Fibroblast of the aortic adventitia (primary cell): ENCODE measurements at places on chromosomes 4 and X. TPM values are rescaled to one million over a fixed set of nuclear protein-coding genes. Genes with fewer than 3 reads are reported as not detected.

SOWAHD gene
- not detected in 2 replicates for total RNA-seq

- no peak for DNase-seq
These were observed 47.1 kb downstream of the ARHGAP10 start for GRCh38 chr4:147778942-147779341.

SLC49A3 gene
- total RNA-seq, result 5.6 and 11.6 TPM in 2 replicates

GRCh38 chr4:169225058-169225751 is 45.6 kb downstream of the SH3RF1 start:
- peak; percentile 99 for DNase-seq

CXCL3 gene
- 0.09 TPM in 1 of 2 replicates, not detected in the other for total RNA-seq

DNA sequence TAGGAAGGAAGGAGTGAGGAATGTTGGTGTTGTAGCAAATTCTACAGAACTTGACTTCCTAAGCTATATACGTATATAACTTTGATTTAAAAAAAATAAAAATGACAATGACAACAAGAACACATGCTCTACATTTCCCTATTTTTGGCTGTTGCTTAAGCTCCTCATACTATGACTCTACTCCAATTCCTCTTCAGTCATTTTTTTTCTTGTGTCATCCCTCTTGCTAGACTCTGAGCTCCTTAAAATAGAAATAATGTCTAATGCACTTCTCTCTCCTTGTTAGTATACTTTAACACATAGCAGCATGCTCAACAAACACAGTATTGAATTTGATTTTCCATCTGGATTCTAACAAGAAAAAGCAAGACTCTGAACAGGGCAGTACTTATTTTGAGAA is 144.0 kb downstream of the HDX start:
- no peak for DNase-seq

DNA sequence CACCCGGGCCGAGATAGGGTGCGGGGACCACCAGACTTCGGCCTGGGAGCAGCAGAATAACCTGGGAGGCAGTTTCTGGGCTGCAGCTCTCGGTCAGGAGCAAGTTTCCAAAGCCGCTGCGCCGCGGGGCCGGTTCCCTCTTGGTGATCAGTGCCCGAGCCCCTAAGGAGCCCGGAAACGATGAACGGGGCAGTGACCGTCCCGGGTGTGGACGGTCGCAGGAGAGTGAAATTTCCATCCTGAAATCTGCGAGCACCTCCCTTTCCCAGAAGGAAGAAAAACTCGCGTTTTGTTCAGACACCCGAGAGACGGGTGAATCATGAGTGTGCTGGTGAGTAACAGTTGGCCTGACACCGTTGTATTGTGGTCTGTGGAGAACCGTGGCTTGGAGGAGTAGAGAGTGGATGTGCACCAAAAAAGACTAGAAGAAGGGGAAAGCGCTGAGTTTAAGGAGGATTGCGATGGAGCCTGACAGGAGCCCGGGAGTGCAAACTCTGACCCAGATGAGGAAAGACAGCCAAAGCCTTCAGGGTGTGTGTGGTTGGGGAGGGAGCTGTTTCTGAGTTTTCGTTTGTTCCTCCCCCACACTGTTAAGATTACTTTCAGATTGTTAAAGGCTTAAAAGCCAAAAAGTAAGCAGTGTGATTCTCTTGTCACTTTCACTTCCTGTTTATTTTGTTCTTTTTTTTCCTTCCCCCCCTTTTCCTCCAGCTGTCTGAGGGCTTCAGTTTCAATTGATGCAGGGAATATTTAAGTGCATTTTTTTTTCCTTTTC is 828 bp downstream of the MCUB start:
- peak; percentile 85 for DNase-seq

DNA sequence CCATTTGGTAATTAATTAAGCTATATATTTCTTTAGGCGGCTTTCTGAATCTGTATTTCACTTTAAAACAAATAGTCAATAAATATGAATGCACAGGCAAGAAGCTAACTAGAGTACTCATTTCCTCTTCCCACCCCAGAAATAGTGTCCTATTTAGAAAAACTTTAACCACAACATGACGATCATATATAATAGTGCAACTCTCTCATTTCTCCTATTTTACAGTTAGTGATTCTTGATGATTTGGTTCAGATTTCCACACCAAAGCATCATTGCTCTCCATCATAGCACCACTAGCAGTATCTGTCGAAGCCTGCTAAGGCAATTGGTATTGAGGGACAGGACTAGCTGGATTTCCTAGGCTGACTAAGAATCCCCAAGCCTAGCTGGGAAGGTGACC is 184.0 kb upstream of the GALNTL6 start:
- DNase-seq, result no peak

- DNase-seq, result no peak
These were observed 9.8 kb upstream of the FRAS1 start for GRCh38 chr4:78047366-78047765.

DNA sequence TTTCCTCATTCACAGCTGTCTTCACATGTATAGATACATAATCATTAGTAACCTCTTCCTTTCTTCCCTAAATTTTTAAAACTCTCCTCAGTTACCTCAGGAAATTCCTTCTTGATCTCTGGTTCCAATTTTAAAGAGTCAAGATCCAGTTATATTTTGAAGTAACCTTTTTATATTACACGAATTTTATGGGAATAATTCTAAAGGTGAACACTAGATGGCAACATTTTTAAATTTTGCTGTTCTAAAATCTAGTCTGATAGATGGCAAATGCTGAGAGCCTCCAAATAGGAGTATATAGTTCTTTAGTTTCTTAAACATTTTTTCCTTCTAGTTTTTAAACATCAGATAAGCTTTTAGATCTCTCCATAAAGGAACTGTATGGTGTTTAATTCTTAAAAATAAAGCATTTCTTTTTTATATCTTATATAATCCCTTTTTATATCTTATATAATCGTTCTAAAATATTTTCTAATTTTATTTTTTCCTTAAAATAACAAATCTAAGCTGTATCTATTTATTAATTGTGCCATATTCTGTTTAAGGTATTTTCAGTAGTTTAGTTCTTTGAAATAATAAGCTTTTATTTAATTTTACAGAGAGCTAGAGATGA is 37.9 kb upstream of the PAPSS1 start:
- DNase-seq, result peak; percentile 76

GRCh38 chr4:106323119-106323518 is 6.8 kb downstream of the AIMP1 start:
- DNase-seq, result no peak

GRCh38 chr4:24978291-24979075 is 52.3 kb downstream of the LGI2 start:
- no peak for DNase-seq

DNA sequence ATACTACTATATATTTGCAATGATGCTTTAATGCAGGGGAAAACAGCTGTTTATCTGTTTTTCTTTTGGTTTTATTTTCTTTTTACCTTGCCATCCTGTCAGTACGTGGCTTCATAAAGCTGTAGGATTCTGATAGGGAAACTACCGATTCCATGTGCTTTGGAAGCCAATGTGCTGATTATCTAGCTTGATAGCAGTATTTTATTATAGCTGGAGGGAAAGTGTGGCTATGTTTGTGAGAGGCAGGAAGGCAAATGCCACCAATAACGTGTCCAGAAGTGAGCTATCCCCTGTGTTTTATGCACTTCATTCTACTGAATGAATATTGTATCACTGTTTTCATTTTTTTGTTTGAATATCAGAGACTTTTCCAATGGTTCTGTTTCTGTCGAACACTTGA is 43.7 kb downstream of the IL15 start:
- no peak for DNase-seq

- DNase-seq, result no peak
These were observed 108.3 kb downstream of the DCTD start for GRCh38 chr4:182808673-182809416.

- no peak for DNase-seq
These were observed 126.0 kb downstream of the PPP3CA start for GRCh38 chr4:101221294-101221693.

PNMA5 gene
- not detected in 2 replicates for total RNA-seq

- no peak for DNase-seq
These were observed 27.0 kb downstream of the CLCN4 start for GRCh38 chrX:10183760-10184159.

- no peak for DNase-seq
These were observed 226.4 kb downstream of the MAGEB5 start for GRCh38 chrX:26442340-26442739.

RBMXL3 gene
- total RNA-seq, result not detected in 2 replicates

BBS12 gene
- 2.0 and 5.8 TPM in 2 replicates for total RNA-seq

- DNase-seq, result no peak
These were observed 66.7 kb downstream of the GPM6A start for GRCh38 chr4:175745329-175745728.

CLTRN gene
- 0.18 TPM in 1 of 2 replicates, not detected in the other for total RNA-seq

- no peak for DNase-seq
These were observed 68.0 kb downstream of the YIPF7 start for GRCh38 chr4:44583393-44583792.

DNA sequence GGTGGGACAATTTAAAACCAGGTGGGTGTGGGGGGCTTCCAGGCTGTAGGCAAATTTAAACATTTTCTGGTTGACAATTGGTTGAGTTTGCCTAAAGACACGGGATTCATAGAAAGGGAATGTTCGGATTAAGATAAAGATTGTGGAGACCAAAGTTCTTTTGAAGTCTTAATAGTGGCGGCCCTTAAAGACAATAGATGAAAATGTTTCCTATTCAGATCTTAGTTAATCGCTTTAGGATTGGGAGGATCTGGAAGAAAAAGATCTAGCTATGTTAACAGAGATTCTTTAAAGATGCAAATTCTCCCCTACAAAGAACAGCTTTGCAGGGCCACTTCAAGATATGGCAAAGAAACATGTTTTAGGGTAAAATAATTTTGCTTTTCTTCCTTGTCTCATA is 4.8 kb downstream of the CNGA1 start:
- DNase-seq, result no peak

DNA sequence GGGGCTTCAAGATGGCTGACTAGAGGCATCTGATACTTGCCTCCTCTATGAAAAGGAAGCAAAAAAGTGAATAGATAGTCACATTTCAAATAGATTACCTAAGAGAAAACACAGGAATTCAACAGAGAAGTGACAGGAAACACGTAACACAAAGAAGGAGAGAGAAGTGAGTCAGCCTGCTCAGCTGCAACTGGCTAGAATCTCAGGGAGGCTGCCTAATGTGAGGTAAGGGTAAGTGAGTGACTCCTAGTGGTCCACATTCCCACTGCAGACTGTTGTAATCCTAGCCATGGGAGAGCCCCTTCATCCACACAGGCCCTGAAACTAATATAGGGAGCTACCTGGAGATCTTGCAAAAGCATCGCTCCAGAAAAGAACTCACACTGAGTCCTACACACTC is 179.2 kb downstream of the SLC7A11 start:
- DNase-seq, result peak; percentile 49

GRCh38 chrX:13597874-13598273 is 28.5 kb downstream of the EGFL6 start:
- peak; percentile 60 for DNase-seq

- no peak for DNase-seq
These were observed 1819.2 kb upstream of the ADGRL3 start for GRCh38 chr4:59380841-59381366.

DNA sequence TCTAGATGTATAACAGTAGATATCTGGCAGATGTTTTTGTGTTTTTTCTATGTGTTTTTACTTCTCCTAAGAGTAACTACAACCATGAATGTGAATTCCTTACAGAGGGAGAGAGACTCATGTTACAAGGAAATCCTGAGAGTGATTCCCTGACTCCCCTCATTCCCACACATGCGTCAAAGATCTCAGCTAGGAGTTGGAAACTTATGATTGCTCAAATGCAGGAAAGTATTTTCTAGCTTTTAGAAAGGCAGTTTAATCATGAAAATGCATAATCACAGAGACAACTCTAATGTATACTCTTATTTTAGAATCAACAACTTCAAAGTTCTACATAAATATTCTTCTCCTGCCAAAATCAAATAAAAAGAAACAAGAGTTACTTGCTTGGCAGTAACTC is 121.8 kb downstream of the PDE5A start:
- DNase-seq, result no peak

SPACA5 gene
- not detected in 2 replicates for total RNA-seq

DNA sequence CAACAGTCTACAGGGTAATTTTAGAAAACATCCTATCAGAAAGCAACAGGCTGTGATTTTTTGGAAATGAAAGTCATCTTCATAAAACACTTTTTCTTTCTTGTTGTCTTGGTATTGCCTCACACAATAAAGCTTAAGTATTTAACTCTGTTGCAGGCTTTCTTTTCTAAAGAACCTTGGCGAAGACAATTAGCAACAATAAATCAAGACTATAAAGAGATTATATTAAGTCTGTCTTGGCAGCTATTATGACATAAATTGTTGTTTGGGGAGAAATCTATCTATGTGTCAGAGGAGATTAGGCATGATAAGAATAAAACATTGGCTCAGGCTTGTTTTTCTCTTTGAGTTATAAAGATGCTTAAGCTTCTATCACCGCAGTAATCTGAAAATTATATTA is 1774.8 kb downstream of the ARAP2 start:
- DNase-seq, result no peak

DNA sequence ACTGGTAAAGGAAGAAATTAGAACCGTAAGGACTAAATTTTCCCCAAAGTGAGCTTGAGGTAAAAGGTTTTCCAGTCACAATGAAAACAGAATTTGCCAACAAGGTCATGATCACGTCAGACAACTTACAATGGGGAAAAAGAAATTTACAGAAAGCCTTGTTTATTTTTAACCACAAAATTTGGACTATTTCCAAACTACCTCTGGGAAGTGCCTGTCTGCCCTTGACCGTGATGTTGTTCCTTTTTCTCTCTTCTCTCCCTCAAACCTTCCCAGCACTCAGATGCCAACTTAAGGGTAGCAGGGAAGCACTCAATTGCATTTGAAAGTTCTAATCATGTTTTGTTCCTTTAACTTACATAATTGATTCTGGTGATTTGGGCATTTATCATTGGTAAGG is 32.5 kb downstream of the MEPE start:
- DNase-seq, result peak; percentile 58
